ENCODE measurements at places on chromosomes 5 and 9.
A peak's percentile ranks its signal among the peaks of the same experiment; 100 is the strongest.

GRCh38 chr5:76046741-76047140, 36.4 kb upstream of the SV2C start:
- H3K4me1 ChIP-seq, result no peaks in the 10 kb centered on the region
- H3K27ac ChIP-seq, result no peak overlapping the region
- no peak overlapping the region for H3K4me3 ChIP-seq
- no peak for DNase-seq
- peaks cover 24% of the 10 kb centered on the region for H3K27me3 ChIP-seq
- no peaks in the 10 kb centered on the region for H3K36me3 ChIP-seq

GRCh38 chr5:138491669-138492559, 26.6 kb downstream of the EGR1 start:
- H3K36me3 ChIP-seq, result no peaks in the 10 kb centered on the region
- peak; percentile 83 for DNase-seq

DNA sequence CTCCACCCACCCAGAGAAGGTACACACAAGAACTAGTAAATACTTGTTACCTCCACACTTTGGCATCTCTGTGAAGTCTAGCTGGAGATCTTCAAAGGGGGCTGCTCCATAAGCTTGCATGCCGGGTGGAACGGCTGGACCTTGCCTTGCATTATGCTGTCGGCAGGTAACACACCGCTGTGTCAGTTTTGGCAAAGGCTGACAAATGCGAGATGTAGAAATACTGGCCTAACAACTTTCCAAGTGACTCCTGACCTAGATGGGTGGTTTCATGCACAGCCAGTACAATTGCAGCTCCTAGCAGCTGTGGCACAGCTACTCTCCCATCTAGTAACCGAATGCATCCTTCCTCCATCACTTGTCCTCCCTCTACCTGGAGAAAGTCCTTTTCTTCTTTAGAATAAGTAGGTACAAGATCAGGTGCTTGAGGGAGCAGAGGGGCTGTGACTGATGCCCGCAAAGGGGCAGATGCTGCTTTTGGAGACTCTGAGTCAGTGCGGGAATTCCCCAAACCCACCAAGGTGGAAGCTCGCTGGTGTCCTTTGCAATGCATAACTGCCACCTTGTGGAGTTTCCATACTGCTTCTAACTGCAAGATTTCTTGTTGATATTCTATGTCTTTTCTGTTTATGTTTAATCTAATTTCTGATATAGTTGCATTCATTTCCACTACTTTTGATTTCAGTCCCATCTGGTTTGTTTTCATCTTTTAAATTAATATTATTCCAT, 78.4 kb downstream of the TMEM161B start:
- DNase-seq, result peak; percentile 59
- H3K27ac ChIP-seq, result no peak overlapping the region
- peaks cover 66% of the 10 kb centered on the region for H3K36me3 ChIP-seq
- H3K4me3 ChIP-seq, result no peak overlapping the region

GRCh38 chr5:72252574-72253155, 67.4 kb downstream of the MRPS27 start:
- H3K4me3 ChIP-seq, result no peak overlapping the region
- H3K4me1 ChIP-seq, result peaks cover 12% of the 10 kb centered on the region
- DNase-seq, result no peak
- peaks cover 25% of the 10 kb centered on the region for H3K36me3 ChIP-seq
- H3K27me3 ChIP-seq, result no peaks in the 10 kb centered on the region

DNA sequence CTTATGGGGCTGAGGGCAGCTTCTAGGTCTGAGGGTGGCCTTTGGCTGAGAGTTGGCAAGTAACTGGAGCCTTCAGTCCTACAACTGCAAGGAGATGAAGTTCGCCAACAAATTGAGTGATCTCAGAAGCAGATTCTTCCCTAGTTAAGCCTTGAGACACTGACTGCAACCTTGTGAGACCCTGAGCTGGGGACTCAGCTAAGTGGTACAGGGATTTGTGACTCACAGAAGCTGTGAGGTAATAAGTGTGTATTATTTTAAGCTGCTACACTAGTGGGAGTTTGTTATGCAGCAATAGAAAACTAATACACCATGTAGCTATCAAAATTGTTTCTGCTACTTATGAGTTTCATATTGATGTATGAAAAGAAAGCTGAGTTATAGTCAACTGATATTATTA, 279.2 kb downstream of the PIK3R1 start:
- no peak for DNase-seq
- no peak overlapping the region for H3K4me3 ChIP-seq
- H3K27me3 ChIP-seq, result peaks cover 4% of the 10 kb centered on the region
- no peak overlapping the region for H3K27ac ChIP-seq
